ENCODE measurements at places on chromosomes 2 and 18. TPM values are rescaled to one million over a fixed set of nuclear protein-coding genes. Genes with fewer than 3 reads are reported as not detected.

Gene ANO7
- total RNA-seq = 0.16 TPM

Gene HOXD3
- total RNA-seq = not detected

Gene ACMSD
- total RNA-seq = not detected

Gene TRPM8
- 0.47 TPM for total RNA-seq

Gene BCL2
- total RNA-seq = 30.6 TPM

Gene RGPD3
- 0.94 TPM for total RNA-seq

Gene TMEFF2
- total RNA-seq = 50.4 TPM

Gene SCG2
- 52.9 TPM for total RNA-seq

Gene CTDP1
- total RNA-seq = 14.5 TPM

Gene SRD5A2
- not detected for total RNA-seq

Gene C2orf42
- total RNA-seq = 32.0 TPM

Gene EVX2
- not detected for total RNA-seq

Gene HNMT
- 159 TPM for total RNA-seq

Gene ERMN
- 0.47 TPM for total RNA-seq

Gene SERPINB13
- total RNA-seq = not detected

Gene TUBB6
- 36.8 TPM for total RNA-seq

Gene THOC1
- total RNA-seq = 117 TPM

Gene CDK5R2
- 6.2 TPM for total RNA-seq

Gene SLC5A7
- total RNA-seq = 0.94 TPM

All from occipital lobe (tissue), 3 donors.